Activated CD4-positive, alpha-beta T cell treated with anti-CD3 and anti-CD28 coated beads for 48 hours (primary cell): ENCODE measurements at places on chromosomes 5 and 9.

GRCh38 chr5:125026867-125027731 is 280.7 kb upstream of the ZNF608 start:
- DNase-seq = no peak

GRCh38 chr5:178312880-178313282 is 80.3 kb upstream of the PHYKPL start:
- DNase-seq = no peak

DNA sequence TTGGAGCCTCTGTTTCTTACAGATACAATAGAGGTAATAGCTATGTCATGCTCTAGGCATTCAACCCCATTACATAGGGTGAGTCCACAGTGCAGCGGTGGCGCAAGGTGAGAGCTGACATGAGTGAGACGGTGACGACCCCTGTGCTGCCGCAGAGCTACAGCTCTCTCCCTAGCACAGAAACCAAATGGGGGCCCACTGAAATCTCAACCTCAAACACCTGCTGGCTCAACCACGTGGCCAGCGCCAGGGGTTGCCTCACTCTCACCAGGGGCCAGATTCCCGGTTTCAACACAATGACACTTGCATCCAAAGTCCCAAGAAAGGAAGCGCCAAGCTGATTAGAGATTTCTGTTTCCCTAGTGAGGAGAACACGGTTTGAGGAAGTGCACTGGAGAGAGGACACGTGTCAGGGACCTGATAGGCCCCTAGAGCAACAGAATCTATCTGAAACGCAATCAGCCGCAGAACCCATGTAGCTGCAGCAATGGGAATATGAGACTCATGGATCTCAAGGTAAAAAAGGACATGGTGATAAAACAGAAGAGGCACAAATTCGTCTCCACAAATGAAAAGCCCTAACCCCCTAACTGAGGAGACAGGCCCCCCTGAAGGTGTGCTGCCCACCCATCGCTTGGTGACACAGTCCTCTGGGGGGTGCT is 114.3 kb downstream of the CRB2 start:
- no peak for DNase-seq

GRCh38 chr9:33858423-33858822 is 41.5 kb downstream of the UBE2R2 start:
- DNase-seq = no peak

GRCh38 chr5:123500471-123500870 is 11.5 kb upstream of the CSNK1G3 start:
- DNase-seq = no peak

DNA sequence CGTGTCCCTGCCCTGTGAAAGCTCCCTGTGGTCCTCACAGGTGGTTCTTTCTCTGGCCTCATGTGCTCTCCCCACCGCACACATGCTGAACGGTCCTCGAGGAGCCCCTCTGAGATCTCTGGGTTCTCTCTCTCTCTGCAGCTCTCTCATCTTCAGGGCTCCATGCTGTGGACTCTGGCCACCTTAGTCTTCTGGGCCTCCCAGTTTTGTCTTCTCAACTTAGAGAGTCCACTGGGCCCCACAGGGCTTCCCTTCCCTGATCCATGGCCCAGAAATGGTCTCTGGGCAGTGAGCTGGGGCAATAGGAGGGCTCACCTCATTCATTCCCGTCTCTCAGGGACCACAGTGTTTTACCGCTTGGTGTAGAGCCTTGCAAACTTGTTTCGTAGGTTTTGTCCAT is 26.4 kb downstream of the FGD3 start:
- no peak for DNase-seq

- DNase-seq = no peak
These were observed 78.3 kb downstream of the CEP120 start for GRCh38 chr5:123344816-123345426.

GRCh38 chr9:91896513-91897121 is 53.4 kb downstream of the ROR2 start:
- no peak for DNase-seq

DNA sequence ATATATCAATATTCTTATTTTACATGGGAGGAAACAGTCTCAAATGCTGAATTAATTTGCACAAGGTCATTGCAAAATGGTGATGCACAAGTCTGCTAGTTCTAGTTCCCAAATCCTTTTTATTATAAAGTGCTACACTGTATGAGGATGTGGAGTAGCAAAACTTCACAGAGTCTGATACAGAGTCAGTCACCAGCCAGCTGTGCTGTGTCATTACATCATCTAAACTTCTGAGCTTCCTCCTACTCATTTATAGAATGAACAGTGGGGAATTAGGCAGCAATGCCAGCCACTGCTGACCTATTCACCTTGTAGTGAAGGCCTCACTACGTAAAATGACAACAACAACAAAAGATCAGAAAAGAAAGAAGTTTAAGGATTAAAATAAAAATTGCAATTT is 357.8 kb downstream of the TMEM167A start:
- DNase-seq = no peak

- no peak for DNase-seq
These were observed 109.8 kb upstream of the SLC25A48 start for GRCh38 chr5:135724617-135725016.

DNA sequence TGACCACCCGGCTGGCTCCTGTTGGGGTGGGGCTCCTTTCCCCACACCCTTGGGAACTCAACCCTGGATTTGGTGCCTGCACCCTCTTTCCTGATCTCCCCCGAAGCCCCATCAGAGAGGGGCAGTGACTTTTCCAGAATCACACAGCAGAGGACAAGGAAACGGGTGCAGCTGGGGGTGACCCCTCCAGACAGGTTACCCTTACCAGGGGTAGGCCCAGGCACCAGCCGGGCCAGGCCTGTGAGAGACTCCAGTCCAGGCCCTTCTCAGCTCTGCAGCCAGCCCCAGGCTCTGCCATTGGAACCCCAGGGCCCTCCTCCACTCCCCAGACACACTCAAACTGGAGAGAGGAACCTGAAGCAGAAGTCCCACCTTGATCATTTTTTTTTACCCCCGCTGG is 19.0 kb upstream of the PHYHD1 start:
- DNase-seq = no peak

DNA sequence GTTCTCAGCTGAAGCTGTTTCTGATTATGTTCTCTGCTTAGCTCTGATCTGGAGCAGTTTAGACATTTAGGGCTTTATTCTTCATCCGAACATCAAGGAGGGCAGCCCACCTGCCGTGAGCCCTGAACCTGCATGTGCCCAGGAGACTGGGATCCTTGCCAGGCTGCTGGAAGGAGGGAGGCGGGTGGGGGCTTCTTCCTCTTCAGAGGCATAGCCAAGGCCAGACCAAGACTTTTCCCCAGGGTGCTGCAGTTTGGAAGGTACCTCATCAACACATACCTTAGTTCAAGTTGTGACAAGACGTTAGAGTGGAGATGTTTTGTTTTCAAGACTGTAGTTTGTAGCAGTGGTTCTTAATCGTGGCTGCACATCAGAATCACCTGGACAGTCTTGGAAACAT is 64.9 kb downstream of the RALGPS1 start:
- no peak for DNase-seq

DNA sequence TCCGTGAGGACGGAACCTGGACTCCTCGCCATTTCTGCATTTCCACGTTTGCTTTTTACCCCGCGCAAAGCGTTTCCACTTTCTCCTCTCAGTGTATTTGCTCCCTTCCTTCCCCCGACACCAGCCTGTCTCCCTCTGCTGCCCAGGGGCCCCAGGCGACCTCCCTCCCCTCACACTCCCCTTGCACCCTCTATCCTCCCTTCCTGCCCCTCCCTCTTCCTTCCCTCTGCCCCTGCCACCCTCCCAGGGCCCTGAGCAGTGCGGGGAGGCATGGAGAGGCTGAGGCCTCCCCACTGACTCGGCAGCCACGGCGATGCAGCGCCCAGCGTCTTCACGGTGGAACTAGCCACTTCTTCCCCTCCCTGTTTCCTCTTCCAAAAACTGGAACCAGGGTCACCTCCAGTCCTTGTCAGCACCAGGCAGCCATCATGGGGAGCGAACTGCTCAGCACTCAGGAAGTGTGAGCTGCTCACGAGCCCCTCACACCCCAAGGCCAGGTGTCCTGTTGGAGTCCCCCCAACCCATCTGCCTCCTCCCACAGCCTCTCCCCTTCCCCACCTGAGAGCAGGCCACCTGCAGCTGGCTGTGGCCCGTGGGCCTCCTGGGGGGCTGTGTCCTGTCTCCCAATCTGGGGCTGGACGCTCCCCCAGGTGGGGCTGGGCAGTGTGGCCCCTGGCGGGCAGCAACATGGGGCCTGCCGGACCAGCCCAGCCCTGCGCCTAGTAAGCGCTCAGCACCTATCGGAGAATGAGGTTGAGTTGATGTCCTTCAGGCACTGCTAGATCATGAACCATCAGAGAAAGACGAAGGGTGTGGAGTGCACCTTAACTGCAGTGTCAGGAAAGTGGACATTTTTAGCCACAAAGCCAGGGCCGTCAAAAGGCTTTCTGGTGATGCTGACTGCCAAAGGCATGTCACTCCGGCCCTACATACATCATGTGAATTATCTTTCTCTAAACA is 17.5 kb downstream of the UBE2QL1 start:
- no peak for DNase-seq

GRCh38 chr5:169268019-169268418 is 32.9 kb downstream of the SLIT3 start:
- DNase-seq = no peak
